ENCODE measurements at places on chromosomes 2 and 18.

DNA sequence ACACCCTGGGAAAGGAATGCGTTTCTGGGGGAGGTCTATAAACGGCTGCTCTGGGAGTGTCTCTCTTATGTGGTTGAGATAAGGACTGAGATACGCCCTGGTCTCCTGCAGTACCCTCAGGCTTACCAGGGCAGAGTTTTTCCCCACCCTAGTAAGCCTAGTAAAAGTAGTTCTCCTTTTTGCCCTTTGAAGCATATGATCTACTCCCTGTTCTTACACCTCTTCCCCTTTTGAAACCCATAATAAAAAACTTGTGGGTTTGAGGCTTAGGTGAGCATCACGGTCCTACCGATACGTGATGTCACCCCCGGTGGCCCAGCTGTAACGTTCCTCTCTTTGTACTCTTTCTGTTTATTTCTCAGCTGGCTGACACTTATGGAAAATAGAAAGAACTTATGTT, 97.4 kb downstream of the FSIP2 start:
- peak; percentile 10 for DNase-seq

GRCh38 chr2:79985571-79985970, 319.0 kb downstream of the LRRTM1 start:
- no peak for DNase-seq

DNA sequence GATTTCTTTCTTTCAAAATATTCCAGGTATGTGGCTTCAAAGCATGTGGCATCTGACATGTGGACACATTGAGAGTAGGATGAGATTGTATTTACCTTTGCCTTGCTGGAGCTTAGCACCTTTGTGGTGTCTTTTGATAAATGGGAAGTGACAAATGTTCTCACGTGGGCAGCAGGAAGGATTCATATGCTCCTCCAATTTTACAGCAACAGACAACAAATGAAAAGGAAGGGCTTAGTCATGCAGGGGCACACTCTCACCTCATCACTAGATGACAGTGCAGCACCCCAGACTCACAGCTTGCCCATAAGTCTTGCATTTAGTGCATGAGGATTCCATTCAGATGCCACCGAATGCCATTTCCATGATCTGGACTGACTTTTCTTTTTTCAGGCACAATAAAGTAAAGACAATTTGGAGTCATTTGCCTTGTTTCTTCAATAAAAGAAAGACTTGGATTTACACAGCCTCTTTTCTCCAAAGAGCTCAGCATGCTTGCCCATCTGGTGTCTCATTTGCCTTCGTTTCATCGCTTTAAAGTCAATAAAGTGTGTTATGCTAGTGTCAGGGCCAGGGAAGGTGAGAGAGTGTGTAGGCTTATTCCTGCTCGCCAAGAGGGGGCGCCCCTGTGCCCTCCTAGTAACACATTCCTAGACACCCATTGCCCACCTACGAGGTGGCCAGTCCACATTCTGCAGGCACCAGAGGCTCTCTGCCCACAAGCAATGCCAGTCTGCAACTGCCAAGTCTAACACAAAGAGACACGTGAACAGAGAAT, 39.6 kb upstream of the DAPL1 start:
- DNase-seq = peak; percentile 22

DNA sequence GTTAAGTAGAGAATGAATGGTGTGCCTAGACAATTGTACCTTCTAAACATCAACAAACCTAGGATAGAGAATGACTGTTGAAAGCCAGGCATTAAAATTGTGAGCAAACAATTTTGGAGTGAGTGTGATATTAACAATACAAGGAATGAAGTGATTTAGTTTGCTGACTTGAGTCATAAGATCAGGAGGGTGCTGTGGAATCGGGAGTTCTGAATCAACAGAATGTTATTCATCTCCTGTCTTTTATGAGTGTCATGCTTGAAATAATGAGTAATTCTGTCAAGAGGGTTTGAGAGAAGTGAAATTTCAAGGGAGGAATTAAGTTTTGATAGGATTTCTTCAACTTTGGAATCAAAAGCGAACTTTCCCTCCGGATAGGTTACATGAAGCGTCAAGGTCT, 214.4 kb upstream of the DSEL start:
- DNase-seq = no peak

DNA sequence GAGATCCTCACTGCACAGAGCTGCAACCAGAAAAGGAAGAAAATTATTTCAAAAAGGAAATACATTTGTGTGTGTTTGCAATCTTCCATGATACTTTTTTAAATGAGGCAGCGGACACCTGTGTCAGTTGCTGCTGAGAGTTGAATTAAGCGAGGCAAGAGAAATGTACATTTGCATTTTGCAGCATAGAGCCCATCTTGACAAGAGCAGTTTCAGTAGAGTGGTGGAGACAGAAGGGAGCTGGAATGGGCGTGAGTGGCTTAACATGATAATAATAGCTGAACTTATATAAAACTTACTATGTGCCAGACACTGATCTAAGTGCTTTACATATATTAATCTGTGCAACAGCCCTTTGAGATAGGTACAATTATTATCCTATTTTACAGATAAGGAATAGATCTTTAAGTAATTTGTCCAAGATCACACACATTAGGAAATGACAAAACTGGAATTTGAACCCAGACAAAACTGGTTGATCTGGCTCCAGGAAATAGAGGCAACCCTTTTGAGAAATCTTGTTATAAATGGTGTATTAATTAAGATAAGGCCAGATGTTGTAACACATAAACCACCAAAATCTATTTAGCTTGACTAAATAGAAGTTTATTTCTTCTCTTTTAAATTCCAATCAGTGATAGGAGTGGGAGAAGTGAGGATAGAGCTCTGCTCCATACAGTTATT, 68.7 kb downstream of the SDC1 start:
- DNase-seq = no peak

DNA sequence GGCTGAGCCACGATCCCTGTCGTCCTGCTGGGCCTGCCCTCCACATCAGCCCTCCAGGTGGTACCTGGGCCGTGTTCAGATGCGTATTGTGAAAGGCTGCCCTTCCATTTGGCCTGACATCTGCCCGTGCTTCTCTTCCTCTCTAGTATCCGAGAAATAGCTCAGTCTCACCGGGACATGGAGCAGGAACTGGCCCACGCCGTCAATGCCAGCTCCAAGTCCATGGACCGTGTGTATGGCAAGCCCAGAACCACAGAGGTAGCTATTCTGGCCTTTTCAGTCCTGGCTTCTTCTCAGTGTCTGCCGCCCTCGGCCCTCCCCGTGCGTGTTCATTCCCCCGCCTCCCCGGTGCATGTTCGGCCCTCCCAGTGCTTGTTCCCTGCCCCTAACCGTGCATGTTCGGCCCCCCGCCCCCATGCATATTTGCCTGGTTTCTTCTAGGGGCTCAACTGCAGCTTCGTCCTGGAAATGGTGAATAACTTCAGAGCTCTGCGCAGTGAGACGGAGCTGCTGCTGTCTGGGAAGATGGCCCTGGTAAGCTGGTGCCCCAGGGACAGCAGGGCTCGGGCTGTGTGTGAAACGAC, 104.3 kb downstream of the USP40 start:
- no peak for DNase-seq

DNA sequence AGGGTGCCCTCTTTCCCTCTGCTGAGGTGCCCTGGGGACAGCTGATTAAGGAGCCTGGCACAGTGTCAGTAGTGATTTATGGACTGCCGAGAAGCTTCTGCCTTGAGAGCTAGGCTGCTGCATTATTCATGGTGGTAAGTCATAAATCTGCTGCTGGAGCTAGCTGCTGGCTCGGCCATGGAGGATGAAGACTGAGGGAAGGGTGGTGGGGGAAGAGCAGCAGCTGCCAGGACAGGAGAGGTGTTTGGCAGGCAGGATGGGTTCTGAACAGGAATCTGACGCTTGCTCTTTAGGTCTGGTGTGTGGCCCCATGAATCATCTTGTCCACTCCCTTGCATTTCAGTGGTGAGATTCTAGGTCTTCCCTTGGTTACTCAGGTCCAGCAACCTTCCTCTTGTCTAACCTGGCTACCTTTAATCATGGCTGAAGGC, 296.3 kb downstream of the DYSF start:
- DNase-seq = no peak

DNA sequence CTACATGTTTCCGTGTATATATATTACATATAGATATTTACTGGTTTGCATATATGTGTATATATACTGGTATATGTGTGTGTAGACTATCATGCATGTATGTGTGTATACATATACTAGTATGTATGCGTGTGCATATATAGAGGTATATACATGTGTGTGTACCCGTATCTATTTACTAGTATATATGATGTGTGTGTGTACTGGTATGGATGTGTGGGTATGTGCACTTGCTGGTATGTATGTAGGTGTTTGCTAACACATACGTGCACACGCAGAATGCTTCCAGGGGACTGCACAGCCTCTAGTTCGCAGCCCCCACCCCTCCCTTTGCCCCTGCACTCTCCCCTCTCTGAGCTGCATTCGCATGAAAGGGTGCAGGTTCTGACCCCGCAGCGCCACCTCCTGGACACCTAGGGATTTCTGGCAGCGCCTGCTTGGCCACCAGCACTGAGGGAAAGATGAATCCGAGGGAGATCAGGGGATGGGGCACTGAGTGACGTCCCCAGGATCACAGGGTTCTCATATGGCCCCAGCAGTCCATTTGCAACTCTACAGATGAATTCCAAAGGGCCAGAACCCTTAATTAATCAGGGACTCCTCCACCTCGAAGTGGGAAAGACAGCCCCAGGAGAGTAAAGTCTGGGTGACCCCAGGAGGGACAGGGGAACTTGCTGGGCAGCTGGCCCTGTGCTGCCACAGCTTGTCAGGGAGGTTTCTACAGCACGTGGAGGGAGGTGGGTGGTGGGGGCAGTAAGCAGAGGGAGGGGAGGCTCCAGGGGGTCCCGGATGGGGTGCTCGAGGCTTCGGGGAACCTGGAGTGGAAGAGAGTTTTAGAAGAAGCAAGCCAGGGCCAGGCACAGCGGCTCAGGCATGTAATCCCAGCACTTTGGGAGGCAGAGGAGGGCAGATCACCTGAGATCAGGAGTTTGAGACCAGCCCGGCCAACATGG, 66.8 kb upstream of the ASAP2 start:
- peak; percentile 83 for DNase-seq

- no peak for DNase-seq
Measured at GRCh38 chr2:209125291-209125690, 298.6 kb upstream of the MAP2 start.

DNA sequence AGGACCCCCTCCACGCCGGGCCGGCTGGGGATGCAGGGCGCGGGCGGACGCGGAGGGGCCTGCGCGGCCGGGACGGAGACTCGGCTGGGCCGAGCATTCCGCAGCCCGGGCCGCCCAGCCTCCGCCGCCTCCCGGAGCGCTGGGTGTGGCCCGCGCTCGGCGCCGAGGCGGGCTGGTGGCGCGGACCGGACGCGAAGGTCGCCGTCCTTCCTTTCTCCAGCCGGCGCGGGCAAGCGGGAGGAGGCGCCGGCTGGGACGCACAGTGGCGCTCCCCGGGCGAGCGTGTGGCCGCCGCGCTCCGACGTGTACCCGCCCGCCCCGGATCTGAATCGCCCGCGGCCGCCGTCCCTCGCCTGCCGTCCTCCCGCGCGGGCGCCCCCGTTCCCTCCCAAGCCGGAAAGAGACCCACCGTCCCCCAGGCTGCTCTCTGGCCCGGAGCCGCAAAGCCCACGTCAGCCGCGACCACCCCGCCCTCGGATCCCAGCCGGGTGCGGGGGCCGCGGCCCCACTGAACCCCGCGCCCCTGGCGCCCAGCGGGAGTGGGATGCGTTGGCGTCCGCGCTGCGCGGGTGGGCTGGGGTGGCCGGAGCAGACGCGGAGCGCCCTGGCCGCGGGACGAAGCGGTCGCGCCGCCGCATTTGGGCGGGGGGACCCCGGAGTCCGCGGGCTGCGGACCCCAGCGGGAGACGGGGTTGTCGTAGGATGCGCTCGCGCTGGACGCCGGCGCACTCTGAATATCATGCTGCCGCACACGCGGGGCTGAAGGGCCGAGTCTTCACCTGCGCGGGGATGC, 634 bp downstream of the SPATS2L start:
- DNase-seq = peak; percentile 58

GRCh38 chr2:51079945-51080344, 48.0 kb upstream of the NRXN1 start:
- DNase-seq = no peak

DNA sequence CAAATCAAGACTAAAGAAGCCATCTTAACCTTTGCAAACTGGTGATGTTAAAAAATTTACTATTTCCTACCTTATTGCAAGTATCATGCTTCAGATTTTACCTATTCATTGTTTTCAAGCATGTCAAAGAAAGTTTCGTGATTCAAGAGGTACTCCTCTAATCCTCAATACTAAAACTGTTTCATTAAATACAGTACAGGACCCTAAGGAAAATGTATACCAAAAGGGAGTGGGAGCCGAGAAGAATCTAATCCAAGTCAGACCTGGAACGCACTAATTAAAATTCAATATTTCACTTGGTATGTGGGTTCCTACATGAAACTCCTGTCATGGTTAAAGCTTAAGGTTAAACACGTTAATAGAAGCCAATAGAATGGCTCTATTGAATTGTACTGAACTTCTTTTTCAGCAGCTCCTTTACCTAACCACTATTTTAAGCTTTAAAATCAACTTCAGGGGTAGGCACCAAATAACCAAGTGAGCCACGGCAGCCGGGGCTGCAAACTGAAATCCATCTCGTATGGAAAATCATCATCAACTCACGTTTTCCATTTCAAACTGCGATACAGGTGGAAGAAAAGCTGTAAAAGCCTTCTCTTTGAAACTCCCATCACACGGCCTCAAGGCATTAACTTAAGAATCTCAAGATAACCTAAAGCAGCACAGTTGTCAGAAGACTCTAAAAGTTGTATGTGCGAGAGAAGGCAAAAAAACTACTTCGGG, 188.8 kb downstream of the ZEB2 start:
- DNase-seq = peak; percentile 56

DNA sequence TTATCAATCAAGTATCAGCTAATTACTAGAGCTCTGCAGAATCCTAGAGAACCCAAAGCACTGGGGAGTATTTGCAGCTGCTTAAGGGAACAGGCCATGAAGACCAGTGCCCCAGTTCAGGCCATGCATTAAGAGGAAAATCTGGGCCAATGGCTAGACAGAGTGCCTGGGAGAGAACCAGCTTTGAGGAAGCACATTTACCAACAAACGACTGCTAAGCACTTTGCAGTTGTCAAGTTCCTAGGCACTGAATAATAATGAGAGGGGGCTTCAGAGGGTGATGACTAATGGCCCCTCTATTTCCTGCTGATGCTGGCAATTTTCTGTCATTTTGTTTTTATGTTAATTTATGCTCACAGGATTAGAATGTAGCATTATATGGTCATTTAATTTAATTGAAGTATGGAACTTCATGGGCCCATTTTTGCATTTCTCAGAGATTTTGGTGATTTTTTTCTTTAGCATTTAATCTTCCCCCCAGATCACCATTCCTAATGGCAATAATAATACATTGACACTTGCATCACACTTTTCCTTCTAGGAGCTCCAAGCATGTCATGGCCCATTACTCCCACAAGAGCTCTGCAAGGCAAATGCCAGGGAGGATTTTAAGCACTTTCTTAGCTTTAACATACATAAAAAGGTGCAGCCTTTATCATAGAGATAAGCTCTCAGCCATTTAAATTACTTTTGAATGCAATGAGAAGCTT, 147.7 kb upstream of the SPATS2L start:
- no peak for DNase-seq

- no peak for DNase-seq
Measured at GRCh38 chr2:74867841-74868658, 34.1 kb downstream of the HK2 start.

GRCh38 chr2:118918017-118918416, 24.0 kb upstream of the MARCO start:
- no peak for DNase-seq
